Activated T-cell treated with anti-CD3 and anti-CD28 coated beads for 4 hours (primary cell): ENCODE measurements at places on chromosomes 5 and 9.

DNA sequence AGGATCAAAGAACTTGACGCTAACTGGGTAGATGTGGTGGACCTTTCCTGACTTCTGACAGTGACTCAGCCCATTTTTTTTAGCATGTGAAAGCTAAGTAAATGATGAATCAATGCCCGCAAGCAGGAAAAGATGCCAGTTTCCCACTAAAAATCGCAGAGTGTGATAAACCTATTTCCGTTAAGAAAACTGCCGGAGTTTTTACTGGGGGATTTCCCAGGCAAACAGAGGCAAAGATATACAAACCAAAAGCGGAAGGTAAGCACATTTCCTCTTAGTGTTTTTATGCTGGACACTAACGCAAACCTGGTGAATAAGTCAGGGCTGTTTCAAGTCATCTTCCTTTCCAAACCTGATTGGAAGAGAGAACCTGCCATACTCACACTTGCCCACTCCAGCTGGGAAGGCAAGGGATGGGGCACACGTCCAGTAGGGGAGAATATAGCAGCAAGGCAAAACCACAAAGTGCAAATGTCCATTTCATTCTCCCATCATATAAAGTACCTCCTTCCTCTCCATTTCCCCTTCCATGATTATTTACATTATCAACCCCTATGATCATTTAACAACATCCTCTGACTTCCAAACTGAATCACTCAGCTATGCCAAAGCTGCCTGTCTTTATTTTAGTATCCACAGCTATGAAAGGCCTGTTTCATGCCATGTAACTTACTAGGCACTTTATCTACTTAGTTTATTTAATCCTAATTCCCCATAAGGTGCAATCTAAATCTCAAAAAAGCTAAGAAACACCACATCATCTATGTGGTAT, 349.7 kb upstream of the RFX3 start:
- no peak for DNase-seq

DNA sequence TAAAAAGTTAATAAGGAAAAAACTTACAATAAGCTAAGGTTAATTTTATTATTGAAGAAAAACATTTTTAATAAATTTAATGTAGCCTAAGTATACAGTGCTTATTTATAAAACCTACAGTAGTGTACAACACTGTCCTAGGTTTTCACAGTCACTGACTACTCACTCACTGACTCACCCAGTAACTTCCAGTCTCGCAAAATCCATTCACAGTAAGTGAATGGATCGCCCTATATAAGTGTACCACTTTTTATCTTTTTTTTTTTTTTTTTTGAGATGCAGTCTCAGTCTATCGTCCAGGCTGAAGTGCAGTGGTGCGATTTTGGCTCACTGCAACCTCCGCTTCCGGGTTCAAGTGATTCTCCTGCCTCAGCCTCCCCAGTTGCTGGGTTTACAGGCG, 47.7 kb downstream of the FNIP1 start:
- DNase-seq: no peak

DNA sequence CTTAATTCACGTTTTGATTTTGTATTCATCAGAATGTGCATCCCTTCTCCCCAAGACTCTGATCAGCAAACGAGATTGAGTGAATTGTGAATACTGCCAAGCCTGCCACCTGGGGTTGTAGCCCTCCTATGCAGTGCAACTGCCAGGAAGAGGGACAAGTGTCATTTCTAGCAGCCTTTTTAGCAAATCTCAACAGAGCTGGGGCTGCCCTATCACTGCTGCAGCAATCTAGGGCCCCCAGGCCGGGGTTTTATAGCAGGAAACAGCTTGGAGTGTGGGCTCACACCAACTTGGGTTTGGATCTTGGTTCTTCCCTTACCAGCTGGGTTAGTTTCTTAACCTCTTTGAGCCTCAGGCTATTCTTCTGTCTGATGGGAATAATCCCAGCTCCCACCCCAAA, 4.0 kb downstream of the CSF1R start:
- no peak for DNase-seq

GRCh38 chr5:175867587-175868347, 3.6 kb upstream of the CPLX2 start:
- DNase-seq: no peak

DNA sequence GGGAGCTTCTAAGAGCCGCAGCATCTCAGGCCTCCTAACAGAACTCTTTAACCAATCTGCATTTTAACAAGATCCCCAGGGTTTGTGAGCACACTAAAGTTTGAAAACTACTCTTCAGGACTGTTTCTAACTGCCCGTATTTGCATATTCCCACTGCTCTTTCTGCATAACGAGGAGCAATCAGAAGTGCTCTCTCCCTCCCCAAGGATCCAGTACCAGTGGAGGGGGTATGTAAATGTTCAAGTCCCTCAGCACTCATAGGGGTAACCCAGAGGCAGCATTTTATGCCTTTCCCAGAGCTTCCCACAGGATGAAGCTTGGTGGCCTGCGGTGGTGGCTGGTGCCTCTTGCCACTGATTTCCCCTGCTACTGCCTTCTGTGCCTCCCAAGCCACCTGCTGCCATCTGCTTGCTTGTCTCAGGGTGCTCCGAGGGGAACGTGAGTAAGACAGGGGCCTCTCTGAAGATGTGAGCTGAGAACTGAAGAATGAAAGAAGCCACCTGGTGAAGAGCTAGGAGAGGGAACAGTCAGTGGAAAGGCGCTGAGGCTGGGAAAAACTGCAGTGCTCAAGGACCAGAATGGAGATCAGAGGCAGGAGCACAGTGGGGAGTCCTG, 30.0 kb upstream of the PPP1R2B start:
- DNase-seq: no peak

GRCh38 chr5:134917070-134917815, 12.3 kb downstream of the PCBD2 start:
- no peak for DNase-seq

GRCh38 chr5:78611126-78611605, 37.4 kb downstream of the LHFPL2 start:
- no peak for DNase-seq

DNA sequence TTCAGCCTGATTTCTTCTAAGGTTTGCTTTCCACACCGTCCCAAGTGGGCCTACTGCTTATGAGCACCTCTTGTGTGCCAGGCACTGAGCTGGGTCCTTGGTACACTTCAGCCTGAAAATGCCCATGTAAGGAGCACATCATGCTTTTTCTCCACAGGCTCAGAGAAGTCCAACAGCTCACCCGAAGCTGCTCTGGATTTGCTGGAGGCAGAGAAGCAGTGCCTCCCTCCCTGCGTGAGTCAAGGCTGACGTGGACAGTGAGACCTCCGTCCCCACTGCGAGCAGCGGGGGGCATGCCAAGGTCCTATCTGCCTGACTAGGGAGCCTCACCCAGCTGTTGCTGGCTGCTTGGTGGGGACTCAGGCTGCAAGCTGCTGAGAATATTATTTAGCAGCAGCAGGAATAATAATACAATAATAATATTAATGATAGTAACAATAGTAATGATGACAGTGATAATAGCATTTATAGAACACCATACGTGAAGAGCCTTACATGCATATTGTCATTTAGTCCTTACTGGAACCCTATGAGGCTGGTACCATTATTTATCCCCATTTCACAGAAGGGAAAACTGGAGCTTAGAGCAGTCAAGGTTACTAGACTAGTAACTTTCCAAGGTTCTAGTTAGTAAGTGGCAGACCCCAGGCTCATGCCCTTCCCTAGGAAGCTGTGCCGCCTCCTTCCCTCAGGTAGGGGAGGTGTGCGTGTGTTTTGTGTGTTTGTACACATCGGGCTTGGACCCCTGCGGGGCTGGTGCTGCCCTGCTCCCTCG, 194.8 kb downstream of the HSPA4 start:
- DNase-seq: no peak

GRCh38 chr5:72075461-72075860, 31.8 kb upstream of the MAP1B start:
- DNase-seq: no peak

- peak; percentile 7 for DNase-seq
These were observed 231.6 kb downstream of the SLF1 start for GRCh38 chr5:94849821-94850736.

GRCh38 chr9:108193026-108193710, 662.6 kb downstream of the ACTL7B start:
- DNase-seq: no peak

DNA sequence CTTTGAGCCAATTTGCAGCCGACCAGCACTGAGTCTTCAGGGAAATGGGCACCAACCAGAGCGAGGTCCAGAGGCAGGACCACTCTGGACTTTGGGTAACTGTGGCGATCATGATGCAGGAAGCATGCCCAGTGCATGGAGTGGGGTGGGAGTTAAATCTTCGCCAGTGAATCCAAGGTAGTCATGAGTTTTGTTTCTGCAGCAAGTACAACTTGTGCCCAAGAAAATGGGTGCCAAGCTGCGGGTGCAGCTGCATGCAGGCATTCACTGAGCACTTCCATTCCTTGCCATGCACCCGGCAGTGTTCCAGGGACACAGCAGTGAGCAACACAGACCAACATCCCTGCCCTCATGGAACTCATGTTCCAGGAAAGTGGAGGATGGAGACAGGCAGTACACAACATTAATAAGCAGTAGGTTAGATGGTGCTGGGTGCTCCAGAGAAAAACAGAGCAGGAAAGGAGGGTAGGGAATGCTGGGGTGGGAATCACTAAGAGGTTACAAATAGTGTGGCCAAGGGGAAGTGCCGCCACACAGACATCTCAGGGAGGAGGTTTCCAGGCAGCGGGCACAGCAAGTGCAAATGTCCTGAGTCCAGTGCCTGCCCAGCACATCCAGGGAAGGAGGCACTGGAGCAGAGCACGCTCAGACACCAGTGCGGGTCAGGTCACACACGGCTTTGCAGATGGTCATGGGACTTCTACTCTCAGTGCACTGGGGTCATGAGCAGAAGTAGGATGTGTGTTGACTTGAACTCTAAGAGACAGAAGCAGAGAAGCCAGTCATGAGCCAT, 48.2 kb upstream of the LMX1B start:
- no peak for DNase-seq

DNA sequence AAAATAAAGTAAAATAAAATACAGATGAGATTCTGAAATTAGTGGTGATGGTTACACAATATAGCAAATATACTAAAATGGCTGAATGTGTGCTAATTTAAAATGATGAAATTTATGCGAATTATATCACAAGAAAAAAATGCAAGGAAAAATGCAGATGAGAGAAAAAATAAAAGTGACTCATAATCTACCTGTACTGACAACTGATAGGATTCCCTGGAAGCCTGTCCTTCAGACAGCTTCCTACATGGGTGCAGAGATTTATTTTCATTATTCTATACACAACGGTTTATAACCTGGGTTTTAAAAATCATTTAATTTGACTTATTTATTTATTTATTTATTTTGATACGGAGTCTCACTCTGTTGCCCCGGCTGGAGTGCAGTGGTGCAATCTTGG, 5.8 kb upstream of the NCS1 start:
- no peak for DNase-seq

DNA sequence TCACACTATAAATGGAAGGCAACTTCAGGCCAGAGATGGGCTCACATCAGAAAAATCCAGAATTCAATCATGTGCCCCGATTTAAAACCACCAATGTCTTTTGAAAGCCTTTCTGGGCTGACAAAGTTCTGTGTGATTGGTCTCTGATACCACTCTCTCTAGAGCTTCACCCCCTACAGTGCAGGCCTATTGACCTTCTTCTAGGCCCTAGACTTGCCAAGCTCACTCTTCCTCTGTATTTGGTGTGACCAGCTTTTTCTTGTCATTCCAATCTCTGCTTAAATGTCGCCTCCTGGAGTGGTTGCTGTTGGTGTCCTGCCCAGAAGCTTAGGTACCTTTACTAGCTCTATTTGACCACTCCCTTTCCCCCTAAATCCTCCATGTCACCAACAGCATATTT, 78.7 kb downstream of the GCNT4 start:
- no peak for DNase-seq

DNA sequence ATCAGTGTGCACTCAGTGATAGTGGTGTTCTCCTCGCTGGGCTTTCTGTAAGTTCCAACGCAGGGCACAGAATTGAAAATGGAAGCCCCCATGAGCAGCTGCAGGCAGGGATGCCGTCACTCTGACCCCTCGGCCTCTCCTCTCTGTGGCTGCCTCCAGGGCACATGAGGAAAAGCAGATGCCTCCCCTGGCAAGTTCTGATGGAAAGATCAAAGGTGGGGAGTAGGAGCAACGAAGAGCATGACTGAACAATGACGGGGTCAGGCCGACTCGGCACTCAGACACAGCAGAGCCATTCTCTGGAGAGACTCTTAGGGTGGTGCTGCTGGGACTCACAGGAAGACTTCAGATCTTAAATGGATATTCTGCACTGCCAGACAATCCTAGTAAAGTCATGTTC, 65.6 kb upstream of the CKMT2 start:
- DNase-seq: no peak

- no peak for DNase-seq
These were observed 19.6 kb downstream of the RMI1 start for GRCh38 chr9:84000186-84000585.

DNA sequence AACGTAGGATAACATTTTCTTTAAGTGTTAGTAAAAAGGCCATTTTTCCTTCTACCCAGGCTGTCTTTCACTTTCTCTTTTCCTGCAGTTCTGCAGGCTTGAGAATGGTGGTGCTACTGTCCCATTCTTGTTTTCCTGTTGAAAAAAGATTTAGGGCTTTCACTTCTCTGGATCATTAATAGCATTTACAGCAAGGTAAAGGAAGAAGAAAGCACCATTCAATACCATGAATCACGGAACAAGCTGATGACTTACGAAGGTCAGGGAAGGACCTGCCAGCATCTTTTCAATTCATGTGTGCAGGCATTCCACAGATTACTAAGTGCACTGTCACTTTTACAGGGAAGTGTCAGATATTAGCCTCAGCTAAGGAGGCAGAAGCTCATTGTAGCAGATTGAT, 292.8 kb downstream of the YTHDC2 start:
- DNase-seq: no peak

DNA sequence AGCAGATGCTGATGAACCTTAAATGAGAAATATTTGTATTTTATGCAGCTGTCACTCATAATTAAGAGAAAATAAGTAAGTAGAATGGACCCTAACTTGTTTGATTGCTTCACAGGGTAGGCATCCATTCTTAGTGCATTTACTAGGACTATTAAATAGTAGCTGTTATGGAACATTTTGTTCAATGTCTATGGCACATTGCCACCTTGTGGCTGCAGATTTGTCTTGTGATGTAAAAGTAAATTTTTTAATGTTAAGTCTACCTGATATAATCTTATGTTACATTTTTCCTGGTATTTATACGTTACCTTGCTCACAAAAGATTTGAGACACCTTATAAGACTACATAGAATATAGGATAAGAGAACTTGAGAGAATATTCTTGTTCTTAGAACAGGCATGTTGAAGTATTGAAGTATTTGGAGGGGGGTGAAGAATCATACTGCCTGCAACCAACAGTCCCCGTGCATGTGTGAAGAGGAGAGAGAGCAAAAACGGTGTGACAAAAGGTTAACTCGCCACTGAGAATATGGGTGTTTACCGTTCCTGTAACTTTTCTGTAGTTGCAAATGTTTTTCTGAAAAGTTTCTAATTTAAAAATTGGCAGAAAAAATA, 161.1 kb downstream of the MAST4 start:
- DNase-seq: no peak

- DNase-seq: no peak
These were observed 136.9 kb downstream of the RFK start for GRCh38 chr9:76257311-76257710.
